ENCODE measurements at places on chromosomes 13 and 19. TPM values are rescaled to one million over a fixed set of nuclear protein-coding genes. Genes with fewer than 3 reads are reported as not detected.

GRCh38 chr13:76014406-76015318 is 378.5 kb downstream of the LMO7 start:
- H3K36me3 ChIP-seq = no peaks in the 10 kb centered on the region
- no peak for DNase-seq
- no peaks in the 10 kb centered on the region for H3K4me1 ChIP-seq

DNA sequence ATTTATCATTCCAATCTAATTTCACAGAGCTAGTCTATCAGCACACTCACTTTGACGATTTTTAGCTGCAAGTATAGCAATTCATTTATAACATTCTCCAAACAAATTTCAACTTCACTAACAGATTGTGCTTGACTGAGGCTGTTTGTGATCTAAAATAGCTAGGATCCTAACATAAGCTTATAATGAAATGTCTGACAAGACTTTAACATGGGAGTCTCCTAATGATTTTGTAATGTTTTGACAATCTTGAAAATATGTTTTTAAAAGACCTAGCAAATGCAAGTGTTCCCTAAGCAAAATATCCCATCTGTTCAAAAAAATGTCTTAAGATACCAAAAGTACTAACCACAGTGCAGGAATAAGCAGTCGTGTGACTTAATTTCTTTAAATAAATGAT is 889.5 kb upstream of the SPRY2 start:
- DNase-seq = no peak
- no peaks in the 10 kb centered on the region for H3K36me3 ChIP-seq
- no peak overlapping the region for H3K27ac ChIP-seq

- peaks cover 7% of the 10 kb centered on the region for H3K4me1 ChIP-seq
- peak overlapping the region; percentile 74 for H3K27ac ChIP-seq
- peak overlapping the region; percentile 90 for H3K4me3 ChIP-seq
- no peaks in the 10 kb centered on the region for H3K36me3 ChIP-seq
- H3K27me3 ChIP-seq = no peaks in the 10 kb centered on the region
These were observed 21.9 kb downstream of the IPO5 start for GRCh38 chr13:97975280-97975847.

DNA sequence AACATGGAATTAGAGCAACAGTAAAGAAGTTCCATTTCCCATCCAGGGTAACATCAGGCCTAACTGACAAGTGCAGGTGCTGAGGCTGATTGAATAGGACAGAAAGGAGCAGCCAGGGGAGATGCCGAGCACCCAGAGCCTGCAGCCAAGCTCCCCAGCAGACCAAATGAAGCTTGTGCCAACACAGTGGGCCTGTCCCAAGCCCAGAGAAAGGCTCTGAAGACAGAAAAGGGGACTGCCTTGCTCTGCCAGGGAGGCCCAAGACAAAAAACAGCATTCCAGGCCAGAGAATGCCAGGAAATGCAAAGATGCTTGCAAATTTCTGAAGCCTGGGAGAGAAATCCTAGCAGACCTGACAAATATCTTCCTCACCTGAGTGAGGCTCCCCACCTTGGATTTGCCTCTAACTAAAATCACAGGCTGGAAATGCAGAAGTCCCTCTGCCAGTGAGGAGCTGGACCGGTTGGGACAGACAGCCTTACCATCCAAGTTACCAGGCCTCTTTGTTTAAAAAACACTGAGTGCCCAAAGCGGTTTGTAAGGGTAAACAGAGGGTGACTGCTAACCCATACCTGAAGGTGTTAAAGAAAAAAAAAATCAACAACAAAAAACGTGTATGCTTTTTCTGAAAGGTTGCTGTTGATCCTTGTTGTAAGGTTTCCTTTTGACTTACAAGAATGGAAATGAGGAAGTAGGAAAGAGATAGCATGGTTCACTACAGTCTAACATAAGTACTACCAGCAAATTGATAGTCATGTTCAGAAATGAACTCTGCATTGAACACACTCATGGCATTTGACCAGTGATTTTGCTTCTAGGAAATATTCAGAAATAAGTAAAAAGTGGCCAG is 11.8 kb upstream of the HMGB1 start:
- H3K4me3 ChIP-seq = no peak overlapping the region
- no peak for DNase-seq
- no peaks in the 10 kb centered on the region for H3K36me3 ChIP-seq
- no peaks in the 10 kb centered on the region for H3K27me3 ChIP-seq
- no peak overlapping the region for H3K27ac ChIP-seq

- H3K36me3 ChIP-seq = no peaks in the 10 kb centered on the region
- H3K4me3 ChIP-seq = peak overlapping the region; percentile 31
- peak; percentile 28 for DNase-seq
- H3K27ac ChIP-seq = no peak overlapping the region
- peaks cover 3% of the 10 kb centered on the region for H3K4me1 ChIP-seq
- no peaks in the 10 kb centered on the region for H3K27me3 ChIP-seq
These were observed 18.5 kb downstream of the MAN2B1 start for GRCh38 chr19:12648088-12648487.

IRGC gene
- total RNA-seq = not detected

GRCh38 chr19:45821103-45821521 is 6.0 kb upstream of the RSPH6A start:
- no peak overlapping the region for H3K27ac ChIP-seq
- peaks cover 4% of the 10 kb centered on the region for H3K4me1 ChIP-seq
- H3K4me3 ChIP-seq = no peak overlapping the region
- DNase-seq = no peak
- H3K27me3 ChIP-seq = no peaks in the 10 kb centered on the region

CEACAM5 gene
- total RNA-seq = 2,196 TPM

CAPS gene
- 15.0 TPM for total RNA-seq

PEPD gene
- 71.4 TPM for total RNA-seq

DNA sequence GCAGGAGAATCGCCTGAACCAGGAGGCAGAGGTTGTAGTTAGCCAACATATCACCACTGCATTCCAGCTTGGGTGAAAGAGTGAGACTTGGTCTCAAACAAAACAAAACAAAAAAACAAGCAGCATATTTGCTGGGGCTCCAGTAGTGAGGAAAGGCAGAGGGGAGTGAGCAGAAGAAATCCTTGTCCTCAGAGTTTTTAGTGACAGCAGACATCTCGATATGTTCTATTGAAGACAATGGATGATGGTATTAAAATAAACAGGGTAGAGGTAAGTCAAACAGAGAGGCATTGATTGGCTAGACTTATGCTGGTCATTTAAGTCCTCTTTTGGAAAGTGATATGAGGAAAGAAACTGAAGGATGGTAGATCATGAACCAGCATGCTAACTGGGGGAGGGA is 19.0 kb downstream of the NLRP7 start:
- DNase-seq = no peak
- no peaks in the 10 kb centered on the region for H3K4me1 ChIP-seq
- H3K4me3 ChIP-seq = no peak overlapping the region
- no peaks in the 10 kb centered on the region for H3K27me3 ChIP-seq

DACH1 gene
- 5.2 TPM for total RNA-seq

DNA sequence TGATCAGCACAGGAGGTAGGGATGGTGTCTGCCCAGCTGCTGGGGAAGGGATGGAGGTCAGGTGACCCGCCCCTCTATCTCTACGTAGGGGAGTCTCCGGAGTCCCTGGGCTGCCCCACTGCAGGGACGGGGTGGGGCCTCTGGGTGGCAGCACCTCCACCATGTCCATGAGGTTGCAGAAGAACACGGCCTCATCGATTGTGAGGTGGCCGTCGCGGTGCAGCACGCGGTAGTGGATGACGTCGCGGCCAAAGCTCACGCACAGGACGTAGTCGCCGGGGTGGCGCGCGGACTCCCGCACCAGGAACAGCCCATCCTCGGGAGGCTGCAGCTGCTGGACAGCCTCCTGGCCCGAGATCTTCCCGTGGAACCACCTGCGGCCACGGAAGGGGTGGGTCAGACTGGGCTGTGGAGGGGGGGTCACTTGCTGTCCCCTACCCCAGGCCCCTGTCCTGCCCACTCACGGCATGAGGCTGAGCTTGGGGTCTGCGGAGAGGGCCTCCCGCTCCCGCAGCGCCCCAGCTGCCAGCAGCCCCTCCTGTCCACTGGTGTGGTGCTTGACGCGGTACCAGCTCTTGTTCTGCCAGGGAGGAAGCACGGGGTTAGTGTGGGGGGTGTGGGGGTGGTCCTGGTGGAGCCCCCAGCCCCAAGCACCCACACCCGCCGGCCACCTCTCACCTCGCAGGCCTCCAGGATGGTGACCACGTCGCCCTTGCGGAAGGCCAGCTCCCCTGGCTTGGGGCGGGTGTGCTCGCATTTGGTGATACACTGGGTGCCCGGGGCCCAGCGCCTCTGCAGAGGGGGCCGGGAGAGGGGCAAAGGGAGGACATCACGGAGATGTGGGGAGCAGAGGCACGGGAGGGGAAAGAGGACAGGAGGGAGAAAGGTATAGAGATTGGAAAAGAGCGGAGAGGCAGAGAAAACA is 2.3 kb downstream of the MATK start:
- H3K36me3 ChIP-seq = no peaks in the 10 kb centered on the region
- no peak overlapping the region for H3K27ac ChIP-seq
- no peak for DNase-seq
- H3K4me3 ChIP-seq = no peak overlapping the region

DNA sequence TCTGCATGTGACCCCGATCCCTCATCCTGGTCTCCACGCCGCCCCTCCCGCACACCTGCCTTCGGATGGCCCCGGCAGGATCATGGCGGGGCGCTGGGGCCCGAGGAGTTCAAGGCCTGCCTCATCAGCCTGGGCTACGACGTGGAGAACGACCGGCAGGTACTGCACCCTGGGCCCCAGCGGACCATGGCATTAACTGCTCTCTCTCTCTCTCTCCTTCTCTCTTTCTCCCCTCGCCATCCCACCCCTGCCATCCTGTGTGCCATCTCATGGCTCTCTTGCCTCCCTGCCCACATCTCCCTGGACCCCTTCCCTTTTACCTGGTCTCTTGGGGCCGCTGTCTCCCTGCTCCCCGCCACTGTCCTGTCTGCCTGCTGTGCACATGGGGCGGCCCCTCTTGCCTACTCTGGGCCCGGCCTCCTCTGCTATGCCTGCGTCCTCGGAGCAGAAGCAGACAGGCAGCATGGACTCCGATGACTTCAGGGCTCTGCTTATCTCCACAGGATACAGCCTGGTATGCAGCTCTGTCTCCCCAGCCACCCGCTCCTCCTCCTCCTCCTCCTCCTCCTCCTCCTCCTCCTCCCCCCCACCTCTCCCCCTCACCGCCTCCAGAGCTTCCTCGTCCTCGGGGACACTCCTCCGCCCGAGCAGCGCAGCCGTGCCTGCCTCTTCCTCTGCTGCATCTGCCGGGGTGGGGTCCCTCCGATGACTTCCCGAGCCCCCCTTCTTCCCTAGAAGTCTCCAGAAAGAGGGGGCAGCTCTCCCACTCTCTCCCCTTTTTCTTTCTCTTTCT is 16.2 kb downstream of the CAPN12 start:
- no peak overlapping the region for H3K4me3 ChIP-seq
- no peak for DNase-seq
- H3K27ac ChIP-seq = no peak overlapping the region
- no peaks in the 10 kb centered on the region for H3K27me3 ChIP-seq

DNA sequence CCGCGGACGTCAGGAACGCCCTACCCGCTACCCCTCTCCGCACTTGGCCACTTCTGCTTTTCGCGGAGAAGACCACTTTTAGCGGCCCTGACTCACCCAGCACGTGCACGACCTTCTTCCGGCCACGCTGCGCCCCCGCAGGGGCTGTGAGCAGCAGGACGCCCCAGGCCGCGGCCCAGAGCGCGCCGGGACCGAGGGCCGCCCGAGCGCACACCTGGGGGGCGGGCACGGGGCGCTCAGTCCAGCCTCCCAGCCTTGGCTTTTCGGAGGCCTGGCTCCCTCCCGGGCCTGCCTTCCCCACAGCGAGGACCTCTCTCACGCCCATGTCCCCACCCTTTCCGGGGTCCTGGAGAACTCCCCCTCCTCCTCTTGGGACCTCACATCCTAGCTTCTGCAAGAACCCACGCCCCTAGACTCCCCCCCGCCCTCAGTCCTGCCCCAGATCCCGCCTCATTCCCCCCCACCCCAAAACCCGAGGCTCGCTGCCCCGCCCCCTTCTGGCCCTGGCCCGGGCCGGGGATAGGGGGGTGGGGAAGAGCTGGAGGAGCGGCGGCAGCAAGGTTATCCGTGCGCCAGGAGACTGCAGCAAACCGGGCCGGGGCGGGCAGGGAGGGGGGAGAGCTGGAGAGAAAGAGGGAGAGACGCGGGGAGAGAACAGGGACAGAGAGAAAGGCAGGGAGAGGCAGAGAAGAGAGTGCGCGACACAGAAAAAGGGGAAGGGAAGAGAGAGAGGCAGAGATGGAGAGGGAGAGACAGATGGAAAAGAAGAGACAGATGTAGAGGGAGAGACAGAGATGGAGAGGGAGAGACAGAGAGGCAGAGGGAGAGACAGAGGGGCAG is 11.5 kb downstream of the TM6SF2 start:
- H3K27ac ChIP-seq = no peak overlapping the region
- peaks cover 24% of the 10 kb centered on the region for H3K27me3 ChIP-seq
- no peak overlapping the region for H3K4me3 ChIP-seq
- no peaks in the 10 kb centered on the region for H3K36me3 ChIP-seq

- no peak for DNase-seq
- H3K4me3 ChIP-seq = no peak overlapping the region
- no peaks in the 10 kb centered on the region for H3K27me3 ChIP-seq
- H3K4me1 ChIP-seq = peaks cover 16% of the 10 kb centered on the region
These were observed 28.8 kb downstream of the ACTN4 start for GRCh38 chr19:38676023-38676877.

MFSD12 gene
- 28.4 TPM for total RNA-seq

GRCh38 chr19:1766800-1767352 is 13.6 kb downstream of the ONECUT3 start:
- H3K4me3 ChIP-seq = no peak overlapping the region
- no peaks in the 10 kb centered on the region for H3K36me3 ChIP-seq
- peaks cover 60% of the 10 kb centered on the region for H3K27me3 ChIP-seq
- no peak for DNase-seq
- no peaks in the 10 kb centered on the region for H3K4me1 ChIP-seq
- H3K27ac ChIP-seq = no peak overlapping the region

ZSCAN5B gene
- not detected for total RNA-seq

DNA sequence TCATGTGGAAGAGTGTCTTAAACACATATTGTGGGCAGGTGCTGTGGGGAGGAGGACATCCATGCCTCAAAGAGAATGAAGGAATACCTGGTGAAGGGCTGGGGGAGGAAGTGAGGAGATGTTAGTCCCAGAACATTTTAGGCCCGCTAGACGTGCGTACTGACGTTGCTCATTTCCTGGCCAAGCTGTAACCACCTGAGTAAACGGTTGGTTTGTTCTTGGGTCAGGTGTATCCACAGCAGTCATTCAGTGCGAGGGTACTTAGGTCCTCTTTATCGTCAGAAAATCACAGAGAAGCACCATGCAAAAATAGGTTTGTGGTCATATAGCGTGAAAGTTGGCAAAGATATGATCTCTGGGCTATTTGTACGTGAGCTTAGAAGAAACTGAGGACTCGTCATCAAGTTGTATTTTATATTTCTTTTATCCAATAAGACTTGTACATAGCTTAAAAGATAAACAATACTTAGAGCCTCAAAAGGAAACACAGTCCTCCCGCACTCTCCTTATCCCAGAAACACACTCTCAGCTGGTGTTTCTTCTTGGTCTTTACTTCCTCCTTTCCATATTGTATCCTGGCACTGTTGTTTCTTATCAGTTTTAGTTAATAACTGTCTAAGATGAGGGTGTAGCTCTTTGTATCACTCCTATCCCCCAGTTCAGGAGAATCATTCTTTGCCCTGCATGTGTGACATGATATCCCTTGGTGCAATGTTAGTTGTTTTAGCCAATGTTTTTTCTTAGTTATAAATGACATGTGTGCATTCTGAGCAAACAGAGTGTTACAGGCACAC is 52.0 kb downstream of the ARHGEF7 start:
- H3K27me3 ChIP-seq = no peaks in the 10 kb centered on the region
- H3K36me3 ChIP-seq = no peaks in the 10 kb centered on the region
- DNase-seq = no peak
